RPMI7951 (cell line): ENCODE measurements at places on chromosomes 5 and 9. TPM values are rescaled to one million over a fixed set of nuclear protein-coding genes. Genes with fewer than 3 reads are reported as not detected.

The GGTA1 gene
- not detected in 2 replicates for total RNA-seq

The PCDHA13 gene
- total RNA-seq = not detected in 2 replicates

The ZNF658 gene
- total RNA-seq = 2.1 and 2.4 TPM in 2 replicates

The PCDHA9 gene
- not detected in 2 replicates for total RNA-seq

The SHB gene
- total RNA-seq = 10.0 and 10.7 TPM in 2 replicates

The EFCAB9 gene
- total RNA-seq = not detected in 2 replicates

The SLC27A4 gene
- total RNA-seq = 19.2 and 22.1 TPM in 2 replicates

The IFNA4 gene
- total RNA-seq = not detected in 2 replicates

The ORM2 gene
- not detected in 2 replicates for total RNA-seq

The C9orf152 gene
- not detected in 2 replicates for total RNA-seq

The TICAM2 gene
- total RNA-seq = 6.4 and 11.7 TPM in 2 replicates

The OR1J1 gene
- total RNA-seq = not detected in 2 replicates

The POLR3G gene
- 21.4 and 22.6 TPM in 2 replicates for total RNA-seq

The TAF1L gene
- not detected in 2 replicates for total RNA-seq

The PTGR1 gene
- total RNA-seq = 86.5 and 92.4 TPM in 2 replicates

The RANBP6 gene
- 26.7 and 27.2 TPM in 2 replicates for total RNA-seq

The FLT4 gene
- total RNA-seq = not detected in 2 replicates

The SAXO1 gene
- under 0.01 TPM in 1 of 2 replicates, not detected in the other for total RNA-seq

The PDCD1LG2 gene
- total RNA-seq = 10.7 and 16.2 TPM in 2 replicates

The FCN1 gene
- not detected in 2 replicates for total RNA-seq

The GABRG2 gene
- under 0.01 TPM in 1 of 2 replicates, not detected in the other for total RNA-seq
